ENCODE measurements at places on chromosomes 3 and 15.

DNA sequence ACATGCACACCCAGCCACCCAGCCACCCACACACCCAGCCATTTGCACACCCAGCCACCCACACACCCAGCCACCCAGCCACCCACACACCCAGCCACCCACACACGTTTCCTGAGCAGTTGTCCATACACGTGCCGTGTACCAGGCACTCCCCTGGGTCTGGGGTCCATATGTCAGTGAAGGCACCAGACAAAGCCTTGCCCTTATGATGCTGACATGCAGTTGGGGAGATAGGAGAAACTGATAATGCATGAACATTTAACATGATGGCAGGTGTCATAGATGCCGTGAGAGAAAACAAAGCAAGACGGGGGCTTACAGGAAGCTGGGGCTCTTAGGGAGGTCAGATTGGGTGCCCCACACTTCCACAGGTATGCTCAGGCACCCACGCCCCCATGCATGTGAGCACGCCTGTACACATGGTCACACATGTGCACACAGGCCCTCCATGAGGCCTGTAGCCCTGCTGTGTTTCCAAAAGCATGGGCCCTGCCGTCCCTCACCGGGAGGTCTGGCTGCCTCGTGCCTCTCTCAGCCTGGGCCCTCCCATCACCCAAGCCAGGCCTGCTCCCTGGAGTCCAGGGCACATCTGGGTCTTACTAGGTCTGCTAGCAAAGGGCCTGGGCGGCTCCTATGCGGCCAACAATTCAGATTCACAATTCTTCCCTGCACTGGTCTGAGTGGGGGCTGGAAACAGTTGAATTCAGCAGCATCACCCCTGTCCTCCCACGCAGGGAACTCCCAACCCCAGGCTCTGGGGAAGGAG is 3.6 kb upstream of the DNAJB8 start:
- no peak for DNase-seq

- no peak for DNase-seq
These were observed 74.7 kb upstream of the MB21D2 start for GRCh38 chr3:192992361-192992760.

DNA sequence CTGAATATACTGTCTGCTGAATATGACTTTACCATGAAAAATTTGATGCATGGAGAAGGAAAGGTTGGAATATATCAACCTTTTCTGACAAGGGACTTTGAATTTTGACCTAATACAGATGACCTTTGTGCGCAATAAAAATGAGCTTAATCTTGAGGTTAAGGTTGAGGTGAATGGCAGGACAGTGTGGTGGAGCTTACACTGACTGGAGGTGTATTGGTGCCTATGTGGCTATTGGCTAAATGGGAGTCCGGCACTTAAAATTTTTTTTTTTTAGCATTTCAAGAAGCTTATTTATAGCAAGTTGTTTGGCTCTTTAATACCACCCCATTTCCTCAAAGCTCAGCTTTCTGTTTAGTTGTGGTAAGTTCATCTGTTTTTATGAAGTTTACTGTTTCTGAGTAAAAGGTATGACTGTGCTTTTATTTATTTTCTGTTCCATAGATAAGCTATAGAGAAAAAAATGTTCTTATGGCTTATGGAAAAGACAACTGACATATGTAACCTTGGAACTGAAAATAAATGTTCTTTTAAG is 15.2 kb downstream of the CDIN1 start:
- DNase-seq, result no peak

GRCh38 chr15:92971081-92971480 is 71.0 kb downstream of the CHD2 start:
- no peak for DNase-seq

DNA sequence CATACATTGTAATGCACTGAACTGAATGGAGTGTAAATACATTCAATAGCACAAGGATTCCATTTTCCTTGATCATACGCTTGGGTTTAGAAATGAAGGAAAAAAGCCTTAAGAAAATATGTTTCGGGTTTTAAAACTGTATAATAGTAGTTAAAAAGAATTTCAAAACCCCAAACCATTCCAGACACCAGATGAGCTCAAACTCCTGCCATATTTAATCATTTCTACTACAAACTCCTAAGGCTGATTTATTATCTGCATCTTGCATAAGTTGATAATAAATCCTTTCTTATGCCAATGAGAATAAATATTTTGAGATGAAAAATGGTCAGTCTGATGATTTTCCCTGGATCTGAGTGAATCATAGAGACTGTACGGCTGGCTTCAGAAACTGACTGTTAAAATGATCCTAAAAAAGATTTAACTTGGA is 51.0 kb downstream of the NR1D2 start:
- DNase-seq, result no peak

DNA sequence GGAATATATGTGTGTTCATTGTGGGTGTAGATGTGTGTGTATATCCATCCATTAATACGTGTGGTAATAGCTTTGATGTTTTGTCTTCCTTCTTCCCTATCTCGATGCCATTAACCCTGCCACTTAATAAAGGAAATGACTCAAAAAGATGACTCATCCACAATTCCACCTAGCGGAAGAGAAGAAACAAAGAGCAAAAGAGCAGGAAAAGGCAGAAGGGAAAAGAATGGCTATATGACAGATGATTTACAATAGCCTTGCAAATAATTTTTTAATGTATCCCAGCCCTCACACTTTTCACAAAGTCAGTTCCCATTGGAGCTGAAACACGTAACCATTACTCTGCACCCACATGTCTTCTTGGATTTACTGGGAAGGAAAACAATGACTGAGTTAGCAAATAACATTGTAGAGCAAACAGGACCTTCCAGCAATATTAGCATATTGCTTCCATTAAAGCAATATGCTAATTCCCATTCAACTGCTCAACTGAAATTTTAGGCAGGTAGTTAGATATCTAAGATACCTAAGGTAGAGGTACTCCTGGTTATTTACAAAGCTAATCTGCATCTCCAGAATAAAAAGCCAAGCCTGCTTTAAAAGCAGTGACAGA is 197.2 kb downstream of the KCNAB1 start:
- peak; percentile 46 for DNase-seq

- no peak for DNase-seq
These were observed 249.9 kb downstream of the CADPS start for GRCh38 chr3:62625268-62625667.

- DNase-seq, result no peak
These were observed 20.0 kb downstream of the BCHE start for GRCh38 chr3:165817160-165817709.

GRCh38 chr3:66261355-66261754 is 40.6 kb downstream of the SLC25A26 start:
- no peak for DNase-seq

GRCh38 chr3:190532731-190533203 is 18.9 kb downstream of the IL1RAP start:
- DNase-seq, result no peak

DNA sequence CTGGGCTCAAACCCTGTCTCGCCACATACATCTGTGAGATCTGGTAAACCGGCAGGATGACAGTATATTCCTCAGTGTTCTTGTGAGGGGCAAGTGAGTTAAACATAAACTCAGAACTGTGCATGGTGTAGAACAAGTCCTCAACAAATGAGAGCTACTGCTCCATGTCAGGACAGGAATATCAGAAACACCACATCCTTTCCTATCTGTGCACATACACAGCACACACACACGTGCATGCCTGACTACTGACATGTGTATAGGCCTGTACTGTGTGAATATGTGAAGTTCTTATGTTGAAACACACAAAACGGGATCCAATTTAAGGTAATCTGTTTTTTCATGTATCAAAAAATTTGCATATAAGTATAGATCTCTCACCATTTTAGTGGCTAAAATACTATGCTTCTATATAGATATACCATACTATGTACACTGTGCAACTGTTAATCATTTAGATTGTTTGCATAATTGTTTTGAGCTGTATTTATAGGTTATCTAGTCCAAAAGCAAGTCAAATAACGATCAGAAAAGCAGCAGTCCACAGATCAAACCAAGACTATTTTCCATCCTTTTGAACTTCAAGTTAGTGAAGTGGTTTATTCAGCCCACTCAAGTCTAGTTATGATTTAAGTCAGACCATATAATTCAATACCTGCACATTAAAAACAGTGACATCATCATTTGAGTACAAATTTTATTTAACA is 44.8 kb downstream of the CCR4 start:
- DNase-seq, result no peak

DNA sequence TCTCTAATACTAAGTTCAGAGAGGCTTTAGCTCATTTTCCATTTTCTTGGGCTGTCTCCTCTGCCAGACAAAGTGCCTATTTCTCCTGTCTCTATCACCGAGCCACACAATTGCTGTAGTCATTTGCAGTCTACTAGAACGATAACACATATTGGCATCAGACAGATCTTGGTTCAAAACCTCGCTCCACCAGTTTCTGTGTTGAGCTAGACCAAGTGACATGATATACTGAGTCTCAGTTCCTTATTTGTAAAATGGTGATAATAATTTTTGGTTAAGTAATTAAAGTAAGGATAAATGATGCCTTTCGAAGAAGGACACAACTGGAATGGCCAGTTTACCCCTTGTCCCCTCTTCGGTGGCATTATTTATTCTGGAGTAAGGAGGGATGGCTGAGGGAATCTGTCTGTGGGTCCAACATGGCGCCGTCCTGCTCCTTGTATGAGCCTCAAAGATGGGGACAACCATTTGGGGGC is 398 bp upstream of the RAB7A start:
- no peak for DNase-seq

- no peak for DNase-seq
These were observed 148.9 kb downstream of the DNAJB8 start for GRCh38 chr3:128317698-128318231.

DNA sequence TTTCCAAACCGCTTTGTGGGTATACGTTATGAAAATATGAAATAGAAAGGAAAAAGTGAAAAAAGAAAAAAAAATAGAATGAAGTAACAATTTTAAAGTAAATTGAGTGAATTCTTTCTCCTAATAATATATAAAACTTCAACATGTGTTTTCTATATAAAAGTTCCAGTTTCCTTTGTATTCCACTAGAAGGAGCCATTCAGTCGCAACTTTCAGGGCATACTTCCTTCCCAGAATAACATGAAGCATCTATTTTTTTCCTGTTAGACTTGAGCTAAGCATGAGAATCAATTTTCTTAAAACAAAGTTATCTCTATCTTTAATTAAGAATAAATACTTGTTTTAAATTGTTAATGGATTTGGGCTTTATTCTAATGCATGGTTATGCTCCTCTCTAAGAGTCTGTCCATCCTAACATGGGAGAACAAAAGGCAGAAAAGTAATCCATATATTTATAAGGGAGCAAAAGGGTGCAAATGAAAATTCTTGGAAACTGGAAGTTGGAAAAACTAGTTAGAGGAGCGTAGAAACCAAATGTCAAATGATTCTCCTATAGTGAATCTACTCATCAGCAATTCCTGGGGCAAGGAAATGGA is 16.0 kb upstream of the VGLL3 start:
- DNase-seq, result no peak

- DNase-seq, result no peak
These were observed 4.7 kb upstream of the MESP1 start for GRCh38 chr15:89755701-89756100.

DNA sequence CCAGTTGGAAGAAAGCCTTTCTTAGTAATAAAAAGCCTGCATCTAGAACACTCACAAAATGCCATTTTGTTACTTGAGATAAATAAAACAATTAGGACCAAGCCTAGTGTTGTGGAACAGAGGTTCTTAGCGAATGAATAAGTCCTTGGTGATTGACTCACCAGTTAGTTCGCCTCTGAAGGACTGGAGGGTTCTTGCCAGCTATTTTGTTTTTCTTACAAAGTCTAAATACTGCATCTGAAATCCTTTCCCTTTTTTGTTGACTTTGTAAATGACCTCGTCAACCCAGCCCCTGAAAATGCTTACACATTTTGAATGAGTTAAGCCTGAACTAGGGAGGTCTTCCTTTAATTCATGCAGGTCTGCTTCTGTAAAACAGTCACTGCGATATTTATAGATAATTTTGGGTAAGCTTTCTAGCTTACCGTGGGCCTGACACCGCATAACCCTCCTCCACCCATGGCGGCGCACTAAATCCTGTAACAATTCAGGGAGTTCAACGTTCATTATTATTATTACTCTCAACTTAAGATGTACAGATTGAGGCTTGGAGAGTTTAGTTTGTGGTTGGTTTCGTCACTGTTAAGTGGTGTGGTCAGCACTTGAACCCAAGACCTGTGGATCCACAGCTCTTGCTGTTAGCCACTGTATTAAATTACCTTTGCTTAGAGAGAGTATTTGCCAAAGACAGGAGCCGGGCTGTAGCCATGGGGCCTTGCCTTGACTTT is 45.0 kb upstream of the SACM1L start:
- DNase-seq, result no peak

GRCh38 chr15:44087578-44088465 is 107.2 kb downstream of the FRMD5 start:
- DNase-seq, result peak; percentile 52

DNA sequence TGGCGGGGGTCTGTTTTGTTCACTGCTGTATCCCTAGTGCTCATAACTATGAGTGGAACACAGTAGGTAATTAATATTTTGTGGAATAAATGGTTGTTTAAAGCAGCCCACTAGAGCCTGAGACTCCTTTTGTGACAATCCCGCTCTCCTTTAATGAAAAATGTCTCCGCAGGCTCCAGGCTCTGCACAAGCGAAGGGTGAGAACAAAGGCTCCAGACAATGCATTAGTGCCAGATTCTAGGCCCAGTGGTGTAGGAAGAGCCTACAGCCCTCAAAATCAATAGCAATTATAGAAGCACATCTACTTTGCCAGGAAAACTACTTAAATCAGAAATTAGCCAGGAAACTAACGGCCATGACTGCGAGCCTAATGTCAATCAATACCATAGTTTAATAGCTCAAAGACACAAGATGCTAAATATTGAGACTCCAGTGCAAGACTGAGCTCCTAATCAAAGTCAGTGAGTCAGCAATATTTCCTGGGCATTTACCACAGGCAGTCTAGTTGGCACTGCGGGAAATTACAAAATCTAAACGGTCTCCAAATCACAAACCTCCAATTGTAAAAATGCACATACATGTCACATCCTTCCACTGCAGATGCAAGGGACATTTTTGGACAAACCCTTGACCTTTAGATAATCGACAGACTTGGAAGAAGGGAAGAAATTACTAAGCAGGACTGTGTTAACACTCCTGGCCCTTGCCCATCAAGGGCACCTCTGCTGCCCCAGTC is 2.3 kb downstream of the ANXA2 start:
- no peak for DNase-seq

- DNase-seq, result no peak
These were observed 44.1 kb downstream of the SLC41A3 start for GRCh38 chr3:126039870-126040269.

- peak; percentile 5 for DNase-seq
These were observed 33.2 kb downstream of the SLC25A26 start for GRCh38 chr3:66253790-66254620.

DNA sequence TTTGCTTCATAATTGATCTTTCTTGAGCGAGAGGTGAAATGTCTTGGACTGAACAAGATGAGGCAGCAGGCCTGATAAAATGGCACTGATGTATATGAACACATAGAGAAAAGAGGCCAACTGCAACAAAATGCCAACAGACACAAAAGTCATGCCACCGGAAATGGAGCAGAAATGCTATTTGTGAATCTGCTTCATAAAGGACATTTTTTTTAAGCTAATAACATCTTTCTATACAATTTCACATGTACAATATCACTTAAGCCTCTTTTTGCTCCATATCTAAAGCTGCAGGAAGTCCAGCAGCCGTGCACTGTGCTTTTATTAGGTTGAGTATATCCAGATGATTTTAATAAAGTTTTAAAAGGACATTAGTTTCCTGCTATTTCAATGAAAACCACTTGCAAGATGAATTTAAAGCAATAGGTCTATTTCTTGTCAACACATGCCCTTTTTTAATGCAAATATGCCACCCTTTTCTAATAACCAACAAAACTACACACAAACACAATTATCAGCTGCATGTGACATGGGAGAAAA is 169.2 kb upstream of the ADAMTS9 start:
- no peak for DNase-seq
